Esophagus squamous epithelium (tissue), 5 donors: ENCODE measurements at places on chromosomes 1 and 21.

DNA sequence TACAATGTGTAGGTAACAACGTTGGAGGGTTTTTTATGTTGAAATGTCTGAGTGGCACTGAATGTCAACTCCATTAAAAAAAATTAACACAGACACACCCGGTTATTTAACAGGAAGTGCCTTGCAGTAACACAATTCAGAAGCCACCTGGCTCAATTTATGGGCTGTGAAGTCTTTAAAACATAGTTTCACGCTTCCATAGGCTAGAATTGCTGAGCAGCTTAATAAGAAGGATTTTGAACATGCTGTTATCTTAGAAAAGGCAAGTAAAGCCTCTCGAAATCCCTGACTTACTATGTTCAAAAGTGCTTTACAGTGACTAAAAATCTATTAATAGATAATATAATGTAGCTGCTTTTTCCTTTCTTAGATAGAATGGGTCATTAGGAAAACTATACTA, 19.7 kb downstream of the SRSF4 start:
- no peak for DNase-seq

GRCh38 chr1:220873868-220874655, 5.2 kb upstream of the HLX start:
- DNase-seq = no peak

DNA sequence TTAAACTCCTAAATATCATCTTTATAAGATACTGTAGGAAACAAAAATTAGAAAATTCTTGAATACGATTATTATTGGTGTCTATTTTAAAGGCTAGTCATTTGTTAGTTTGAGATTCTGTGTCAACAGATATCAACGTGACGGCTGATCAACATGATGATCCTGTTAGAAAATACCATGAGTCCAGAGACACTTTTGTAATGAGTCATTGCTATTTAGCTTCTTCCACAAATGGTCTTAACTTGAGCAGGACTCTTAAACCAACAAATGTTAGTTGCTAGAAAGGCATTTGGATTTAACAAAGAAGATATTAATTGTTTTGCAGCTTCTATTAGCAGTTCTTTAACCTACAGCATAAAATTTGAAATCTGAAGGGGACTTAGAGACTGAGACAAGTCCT, 131.2 kb downstream of the TGFB2 start:
- no peak for DNase-seq

- no peak for DNase-seq
Measured at GRCh38 chr1:183226963-183227362, 40.9 kb downstream of the LAMC2 start.

DNA sequence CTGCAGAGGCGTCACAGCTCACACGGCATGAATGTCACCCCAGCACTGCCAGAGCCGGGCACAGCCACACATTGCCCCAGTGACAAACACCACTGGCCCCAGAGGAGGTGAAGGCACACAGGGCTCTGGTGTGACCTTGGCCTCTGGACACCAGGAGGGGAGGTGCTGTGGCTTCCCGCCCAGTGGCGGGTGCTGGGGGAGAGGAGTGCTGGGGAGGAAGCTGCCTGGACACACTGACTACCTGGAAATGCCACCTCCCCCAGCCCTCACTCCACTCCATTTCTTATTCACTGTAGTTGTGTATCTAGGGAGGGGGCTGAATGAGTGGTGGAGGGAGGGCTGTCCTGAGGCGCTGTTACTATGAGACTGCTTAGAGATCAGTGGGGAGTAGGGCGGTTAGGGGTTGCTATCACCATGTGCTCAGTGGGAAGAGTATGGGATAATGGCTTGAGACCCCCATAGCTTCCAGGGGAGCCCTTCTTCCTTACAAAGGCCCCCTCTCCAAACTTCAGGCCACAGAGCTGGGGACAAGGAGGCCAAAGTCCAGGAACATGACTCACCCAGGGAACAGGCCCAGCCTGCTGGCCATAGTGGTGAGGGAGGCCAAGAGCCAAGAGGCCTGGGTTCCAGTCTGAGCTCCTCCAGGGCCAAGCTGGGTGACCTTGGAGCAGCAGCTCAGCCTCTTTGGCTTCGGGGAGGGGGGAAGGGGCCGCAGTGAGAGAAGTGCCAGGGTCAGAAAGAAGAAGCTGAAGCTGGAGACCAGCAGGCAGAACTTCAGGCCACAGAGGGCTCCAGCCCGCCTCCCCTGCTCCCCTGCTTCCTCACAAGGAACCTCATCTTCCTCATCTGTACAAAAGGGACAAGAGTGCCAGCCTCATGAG, 40.1 kb downstream of the AHDC1 start:
- no peak for DNase-seq

- DNase-seq = no peak
Measured at GRCh38 chr1:218436997-218437396, 91.9 kb downstream of the TGFB2 start.

- DNase-seq = no peak
Measured at GRCh38 chr1:26045722-26046245, at the start of gene SLC30A2. TSS of gene SLC30A2 (minus strand) at chr1:26046118. CDS start at chr1:26045896, 222 bp downstream.

- no peak for DNase-seq
Measured at GRCh38 chr1:41713557-41714327, 205.0 kb downstream of the HIVEP3 start.

- DNase-seq = no peak
Measured at GRCh38 chr1:230384380-230385157, 41.6 kb downstream of the PGBD5 start.

GRCh38 chr1:153659656-153660055, 1.2 kb downstream of the SNAPIN start:
- DNase-seq = no peak

- no peak for DNase-seq
Measured at GRCh38 chr1:54238353-54239034, 38.5 kb downstream of the MRPL37 start.

GRCh38 chr1:214310777-214311690, 30.1 kb downstream of the SMYD2 start:
- no peak for DNase-seq

DNA sequence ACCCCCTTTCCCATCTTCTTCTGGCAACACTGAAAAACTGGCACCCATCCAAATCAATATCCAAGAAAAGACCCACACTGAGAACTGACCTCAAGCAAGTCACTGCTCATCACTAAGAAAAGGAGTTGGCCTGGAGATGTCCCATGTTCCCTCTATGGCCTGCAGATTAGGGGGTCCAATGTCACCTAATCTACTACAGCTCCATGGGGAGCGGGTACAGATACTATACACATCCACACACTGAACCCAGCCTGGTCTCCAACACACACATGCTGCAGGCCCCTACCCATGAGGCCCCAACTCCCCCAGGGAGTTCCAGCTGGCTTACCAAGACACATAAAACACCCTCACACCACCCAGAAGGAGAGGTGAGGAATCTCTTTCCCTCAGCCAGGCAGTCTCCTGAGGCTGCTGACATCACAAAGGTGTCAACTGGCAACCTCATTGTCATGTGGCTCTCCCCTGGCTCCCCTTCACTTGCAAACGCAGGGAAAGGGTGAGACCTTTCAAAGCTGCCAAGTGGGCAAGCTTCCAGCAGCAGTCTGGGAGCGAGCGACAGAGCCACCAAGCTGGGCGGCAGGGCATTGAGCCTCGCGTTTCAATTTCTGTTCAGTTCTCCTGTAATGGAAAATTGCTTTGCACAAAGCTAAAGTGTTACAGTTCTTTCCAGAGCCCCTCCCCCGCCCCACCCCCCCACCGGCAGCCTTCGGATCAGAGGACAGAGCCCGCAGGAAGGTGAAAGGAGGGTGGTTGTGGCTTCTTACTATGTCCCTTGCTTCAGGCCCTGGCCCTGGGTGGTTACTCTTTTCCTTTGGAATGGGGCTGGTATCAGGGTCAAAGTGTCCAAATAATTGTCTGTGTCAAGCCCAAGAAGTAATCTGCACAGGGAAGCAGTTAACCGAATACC, at the start of gene LRRC52:
Gene LRRC52 (plus strand): TSS at position 469 of the 907 bp plus-strand sequence. CDS start 297 bp downstream, at position 766.
- DNase-seq = no peak

GRCh38 chr1:175262621-175263020, 70.0 kb upstream of the KIAA0040 start:
- DNase-seq = no peak

DNA sequence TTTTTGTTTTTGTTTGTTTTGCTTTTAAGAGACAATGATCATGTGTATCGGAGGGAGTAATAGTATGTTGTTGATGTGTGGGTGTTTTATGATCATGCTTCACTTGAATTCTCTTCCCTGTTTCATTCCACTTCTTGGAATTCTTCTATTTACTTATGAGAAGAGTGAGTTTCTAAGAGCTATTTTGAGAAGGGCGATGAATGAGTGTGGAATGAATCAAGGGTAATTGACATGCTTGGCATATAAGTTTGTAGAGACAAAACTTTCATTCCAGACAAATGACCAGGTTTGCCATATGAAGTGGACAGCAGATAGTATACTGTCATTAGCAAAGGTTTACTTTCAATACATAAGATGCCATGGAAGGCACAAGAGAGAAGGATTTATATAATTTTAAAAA, 42.3 kb upstream of the PDC start:
- no peak for DNase-seq

GRCh38 chr1:162070094-162070748, 730 bp downstream of the NOS1AP start:
- DNase-seq = no peak

DNA sequence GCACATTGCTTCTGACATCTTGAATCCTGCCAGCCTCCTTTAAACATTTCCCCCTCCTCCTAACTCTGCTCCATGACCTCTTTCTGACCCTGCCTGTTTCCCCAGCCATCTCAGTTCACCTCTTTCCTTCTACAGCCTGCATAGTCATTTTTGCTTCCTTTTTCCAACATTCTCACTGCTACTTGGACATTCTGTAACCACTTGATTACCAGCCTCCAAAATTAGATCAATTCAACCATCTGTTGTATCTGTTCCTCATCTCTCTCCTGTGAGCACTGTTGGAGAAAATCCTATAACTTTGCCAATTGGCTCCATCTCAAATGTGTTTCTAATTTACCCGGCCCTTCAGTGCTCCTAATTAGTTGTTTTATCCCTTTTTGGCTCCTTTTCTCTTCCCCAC, 27.5 kb upstream of the GPR88 start:
- no peak for DNase-seq

- DNase-seq = no peak
Measured at GRCh38 chr1:184287001-184287400, 99.8 kb upstream of the C1orf21 start.

DNA sequence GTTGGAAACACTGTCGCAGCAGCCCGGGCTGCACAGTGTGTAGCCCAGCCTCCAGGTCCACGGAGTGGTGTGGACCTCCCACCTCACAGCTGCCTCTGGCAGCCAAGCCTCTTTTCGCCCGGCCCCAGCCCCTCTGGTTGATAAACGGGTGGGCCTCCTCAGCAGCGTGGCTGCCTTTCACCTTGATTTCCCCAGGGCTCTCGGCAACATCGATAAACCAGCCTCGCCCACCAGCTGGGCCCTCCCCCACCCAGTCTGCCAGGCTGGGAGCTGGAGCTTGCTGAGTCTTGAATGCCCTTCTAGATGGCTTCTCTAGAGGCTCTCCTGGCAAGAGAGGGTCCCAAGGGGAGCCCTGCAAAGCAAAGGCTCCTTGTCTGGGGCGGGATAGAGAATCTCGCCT, 31.0 kb upstream of the LHX4 start:
- DNase-seq = no peak

GRCh38 chr1:32151319-32151787, 28.1 kb upstream of the TXLNA start:
- no peak for DNase-seq

DNA sequence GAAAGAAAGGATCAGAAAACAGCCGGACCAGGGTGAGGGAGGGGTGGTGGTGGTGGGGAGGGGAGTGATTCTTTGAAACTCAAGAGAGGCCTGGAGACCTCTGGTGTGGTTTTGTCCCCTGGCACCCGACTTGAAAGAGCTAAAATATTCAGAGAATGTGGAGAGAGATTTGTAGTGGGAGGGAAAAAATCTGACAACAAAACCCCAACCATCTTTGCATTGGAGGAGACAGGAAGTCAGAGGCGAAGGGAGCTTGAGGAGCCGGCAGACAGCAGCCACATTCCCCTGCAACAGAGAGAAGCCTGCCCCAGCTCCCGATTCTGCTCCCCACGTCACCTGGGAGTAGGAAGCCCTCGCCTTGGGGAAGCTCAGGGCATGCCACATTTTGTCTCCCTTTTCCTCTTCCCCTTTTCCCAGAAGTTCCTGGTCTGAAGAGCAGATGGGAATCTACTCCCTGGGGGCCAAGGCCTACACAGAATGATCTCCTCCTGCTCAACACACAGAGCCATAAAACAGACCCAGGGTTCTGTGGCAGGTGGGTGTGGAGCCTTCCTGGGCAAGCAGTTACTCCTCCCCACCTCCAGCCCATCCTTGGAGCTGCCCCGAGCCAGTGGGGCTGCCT, 84.9 kb downstream of the ITPKB start:
- no peak for DNase-seq

DNA sequence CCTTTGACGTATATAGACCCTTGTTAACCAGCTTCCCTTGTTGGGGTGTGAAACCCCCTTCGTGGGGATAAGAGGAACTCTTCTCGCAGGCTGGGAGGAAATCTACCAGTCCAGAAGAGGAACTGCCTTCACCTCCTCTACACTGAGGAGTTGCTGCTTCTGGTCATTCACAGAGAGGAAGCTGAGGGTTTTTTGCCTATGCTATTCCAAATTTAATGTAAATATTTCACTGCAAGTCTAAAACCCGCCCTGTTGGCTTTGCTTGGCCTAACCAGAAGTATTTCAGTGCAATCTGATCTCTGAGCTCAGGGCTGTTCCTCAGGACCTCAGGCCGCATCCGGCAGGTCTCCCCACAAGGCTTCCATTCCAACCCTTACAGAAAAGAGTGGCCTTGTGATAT, 150.1 kb downstream of the HIVEP3 start:
- DNase-seq = no peak

GRCh38 chr1:30757352-30758120, at the start of gene LAPTM5:
TSS of gene LAPTM5 (minus strand) at chr1:30757774. CDS start at chr1:30757745, 29 bp downstream.
- no peak for DNase-seq

DNA sequence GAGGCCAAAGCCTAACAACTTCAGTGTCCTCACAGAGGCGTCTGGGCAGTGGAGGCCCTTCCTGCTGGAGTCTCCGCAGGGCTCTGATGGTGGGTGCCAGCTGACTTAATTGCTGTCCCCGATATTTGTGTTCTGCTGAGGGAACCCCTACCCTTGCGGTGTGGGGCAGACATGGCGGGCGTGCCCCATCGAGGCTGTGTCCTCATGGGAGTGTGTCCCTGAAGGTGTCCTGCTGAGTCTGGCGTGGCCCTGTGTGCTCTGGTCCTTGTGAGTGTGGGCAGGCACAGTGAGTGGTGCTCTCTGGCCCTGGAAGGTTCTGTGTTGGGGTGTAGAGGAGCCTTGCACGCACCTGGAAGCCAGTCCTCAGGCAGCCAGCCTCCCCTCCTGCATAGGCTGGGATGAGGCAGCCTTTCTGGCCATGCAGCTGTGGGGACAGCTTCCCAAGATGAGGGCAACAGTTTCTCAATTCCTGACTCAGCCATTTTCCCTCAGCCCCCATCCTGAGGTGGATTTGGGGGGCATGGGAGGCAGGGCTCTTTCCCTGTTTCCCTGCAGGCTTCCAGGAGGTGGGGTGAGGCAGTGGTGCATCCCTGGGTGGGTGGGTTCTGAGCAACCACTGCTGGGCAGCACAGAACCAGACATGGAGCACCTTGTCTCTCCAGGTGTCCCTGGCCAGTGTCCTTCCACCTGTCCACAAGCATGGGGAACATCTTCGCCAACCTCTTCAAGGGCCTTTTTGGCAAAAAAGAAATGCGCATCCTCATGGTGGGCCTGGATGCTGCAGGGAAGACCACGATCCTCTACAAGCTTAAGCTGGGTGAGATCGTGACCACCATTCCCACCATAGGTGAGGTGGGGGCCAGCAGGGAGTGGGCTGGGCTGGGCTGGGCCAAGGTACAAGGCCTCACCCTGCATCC, 6.5 kb downstream of the C1orf35 start:
- no peak for DNase-seq
